ENCODE measurements at places on chromosomes 16 and 17. TPM values are rescaled to one million over a fixed set of nuclear protein-coding genes. Genes with fewer than 3 reads are reported as not detected.
A peak's percentile ranks its signal among the peaks of the same experiment; 100 is the strongest.

Gene GGT6
- polyA plus RNA-seq: 8.6 TPM

Gene PPP1R1B
- polyA plus RNA-seq: 18.1 TPM

- no peak for DNase-seq
Measured at GRCh38 chr16:55498101-55498500, 10.8 kb upstream of the LPCAT2 start.

Gene KRT222
- polyA plus RNA-seq: 0.24 TPM

- DNase-seq: peak; percentile 61
Measured at GRCh38 chr16:1125471-1125870, 27.4 kb upstream of the CACNA1H start.

GRCh38 chr17:48026502-48027321 lies 10.9 kb downstream of the COPZ2 start:
- DNase-seq: peak; percentile 78

DNA sequence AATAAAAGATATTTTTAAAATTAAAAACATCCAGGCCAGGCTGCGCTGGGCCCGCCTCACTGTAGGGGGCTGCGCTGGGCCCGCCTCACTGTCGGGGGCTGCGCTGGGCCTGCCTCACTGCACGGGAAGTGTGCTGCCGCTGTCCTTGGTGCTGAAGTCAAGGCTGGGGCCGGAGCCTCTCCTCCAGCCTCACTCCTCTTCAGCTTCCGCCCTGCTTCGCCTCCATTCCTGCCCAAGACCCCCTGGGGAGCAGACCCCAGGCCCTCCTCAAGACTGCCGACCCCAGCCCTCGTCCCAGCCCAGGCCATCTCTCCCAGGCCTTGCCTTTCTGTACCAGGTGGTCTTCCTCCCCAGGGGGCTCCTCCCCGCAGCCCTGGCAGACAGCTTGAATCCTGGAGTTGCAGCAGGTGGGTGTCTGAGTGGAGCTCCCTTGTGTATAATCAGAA lies 26.2 kb downstream of the ENDOV start:
- DNase-seq: peak; percentile 68

DNA sequence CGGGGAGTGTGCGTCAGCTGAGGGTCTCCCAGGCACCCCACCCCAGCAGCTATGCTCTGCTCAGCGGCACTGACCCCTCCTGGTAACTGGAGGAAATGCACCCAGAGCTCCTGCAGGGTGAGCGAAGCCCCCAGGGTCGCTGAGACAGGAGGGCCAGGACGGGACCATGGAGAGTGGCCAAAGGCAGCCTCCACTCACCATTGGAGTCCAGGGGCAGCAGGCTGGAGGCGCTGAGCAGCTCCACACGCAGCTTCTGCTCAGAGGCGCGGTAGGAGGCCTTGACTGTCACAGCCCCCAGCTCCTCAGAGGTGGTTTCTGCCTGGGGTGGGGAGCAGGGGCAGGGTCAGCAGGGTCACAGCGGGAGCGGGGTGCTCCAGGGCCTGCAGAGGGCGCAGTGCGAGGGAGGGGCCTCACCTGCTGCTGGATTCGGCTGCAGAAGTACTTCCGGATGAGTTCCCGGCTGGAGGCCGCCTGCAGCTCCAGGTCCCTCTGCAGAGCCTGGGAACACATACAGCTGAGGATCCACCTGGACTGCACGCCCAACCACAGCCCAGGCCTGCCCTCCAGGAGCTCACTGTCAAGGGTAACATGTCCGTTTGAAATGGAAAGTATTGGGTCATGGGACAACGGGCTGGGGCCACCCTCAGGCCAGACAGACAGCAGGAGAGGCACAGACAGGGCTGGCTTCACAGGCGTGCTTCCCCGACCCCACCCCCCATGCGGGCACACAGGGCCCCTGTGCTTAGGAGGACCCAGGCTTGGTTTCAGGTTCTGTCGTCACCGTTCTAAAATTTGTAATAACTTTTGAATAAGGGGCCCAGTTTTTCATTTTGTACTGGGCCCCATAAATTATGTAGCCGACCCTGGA lies 13.8 kb downstream of the UNC13D start:
- DNase-seq: no peak

Gene CUEDC1
- 42.7 TPM for polyA plus RNA-seq

DNA sequence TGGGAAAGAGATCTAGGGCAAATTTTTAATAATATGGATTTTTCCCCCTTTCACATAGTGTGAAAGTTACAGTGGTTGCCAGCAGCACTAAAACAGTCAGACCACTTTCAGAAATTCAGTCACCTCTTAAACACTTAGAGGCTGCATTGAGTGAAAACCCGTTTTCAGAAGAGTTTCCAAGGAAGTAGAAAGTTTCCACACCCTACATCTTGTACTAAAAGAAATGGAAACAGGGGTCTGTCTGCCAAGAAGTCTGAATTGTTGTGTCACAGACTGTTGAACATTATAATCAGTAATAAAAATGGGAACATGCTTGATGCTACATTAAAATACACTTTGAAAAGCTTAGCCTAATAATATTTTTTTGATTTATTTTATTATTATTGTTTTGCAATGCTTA lies 278.9 kb upstream of the KCNJ16 start:
- no peak for DNase-seq

DNA sequence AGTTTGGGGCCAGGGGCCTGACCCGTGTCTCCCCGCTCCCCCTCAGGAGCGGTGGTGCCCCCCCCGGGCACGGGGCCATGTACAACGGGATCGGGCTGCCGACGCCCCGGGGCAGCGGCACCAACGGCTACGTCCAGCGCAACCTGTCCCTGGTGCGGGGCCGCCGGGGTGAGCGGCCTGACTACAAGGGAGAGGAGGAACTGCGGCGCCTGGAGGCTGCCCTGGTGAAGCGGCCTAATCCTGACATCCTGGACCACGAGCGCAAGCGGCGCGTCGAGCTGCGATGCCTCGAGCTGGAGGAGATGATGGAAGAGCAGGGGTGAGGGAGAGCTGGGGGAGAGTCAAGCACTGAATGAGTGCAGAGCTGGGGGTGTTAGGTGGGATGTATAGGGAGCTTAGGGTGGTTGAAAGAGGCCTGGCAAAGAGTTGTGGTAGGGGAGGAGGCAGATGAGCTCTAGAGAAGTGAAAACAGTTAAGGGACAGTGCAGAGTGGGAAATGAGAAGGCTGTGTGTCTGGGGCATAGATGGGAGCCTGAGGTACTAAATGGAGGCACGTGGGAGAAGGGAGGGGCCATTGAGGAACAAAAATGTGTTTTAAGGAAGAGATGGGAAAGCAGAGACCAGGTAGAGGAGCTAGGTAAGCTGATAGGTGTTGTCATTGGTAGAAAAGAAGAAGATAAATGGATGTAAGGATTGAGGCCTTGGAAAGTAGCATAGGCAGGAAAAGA lies 4.0 kb downstream of the SRRM2 start:
- DNase-seq: no peak

Gene PRAC2
- polyA plus RNA-seq: not detected

Gene ABCA8
- polyA plus RNA-seq: 1.0 TPM

DNA sequence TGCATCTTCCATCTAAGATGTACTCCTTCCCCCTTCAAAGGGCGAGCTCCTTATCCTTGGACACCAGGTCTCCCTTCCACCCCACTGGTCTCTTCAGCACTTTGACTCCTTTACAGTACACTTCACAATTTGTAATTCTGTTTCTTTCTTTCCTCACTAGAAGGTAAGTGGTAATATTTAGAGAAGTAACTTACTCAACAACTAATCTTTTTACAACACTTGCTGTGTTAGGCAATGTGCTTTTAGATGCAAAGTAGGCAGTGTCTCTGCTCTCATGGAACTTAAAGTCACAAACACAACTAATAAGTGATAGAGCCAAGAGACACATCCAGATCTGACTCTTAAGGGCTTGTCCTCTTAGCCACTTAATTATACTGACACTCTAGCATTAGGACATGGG lies 6.4 kb downstream of the SIAH1 start:
- DNase-seq: no peak

GRCh38 chr17:83160443-83161297 lies 81.3 kb downstream of the METRNL start:
- DNase-seq: no peak

Gene RBFOX1
- polyA plus RNA-seq: 3.4 TPM

Gene KRT33B
- polyA plus RNA-seq: not detected

Gene FAM20A
- polyA plus RNA-seq: 12.3 TPM

DNA sequence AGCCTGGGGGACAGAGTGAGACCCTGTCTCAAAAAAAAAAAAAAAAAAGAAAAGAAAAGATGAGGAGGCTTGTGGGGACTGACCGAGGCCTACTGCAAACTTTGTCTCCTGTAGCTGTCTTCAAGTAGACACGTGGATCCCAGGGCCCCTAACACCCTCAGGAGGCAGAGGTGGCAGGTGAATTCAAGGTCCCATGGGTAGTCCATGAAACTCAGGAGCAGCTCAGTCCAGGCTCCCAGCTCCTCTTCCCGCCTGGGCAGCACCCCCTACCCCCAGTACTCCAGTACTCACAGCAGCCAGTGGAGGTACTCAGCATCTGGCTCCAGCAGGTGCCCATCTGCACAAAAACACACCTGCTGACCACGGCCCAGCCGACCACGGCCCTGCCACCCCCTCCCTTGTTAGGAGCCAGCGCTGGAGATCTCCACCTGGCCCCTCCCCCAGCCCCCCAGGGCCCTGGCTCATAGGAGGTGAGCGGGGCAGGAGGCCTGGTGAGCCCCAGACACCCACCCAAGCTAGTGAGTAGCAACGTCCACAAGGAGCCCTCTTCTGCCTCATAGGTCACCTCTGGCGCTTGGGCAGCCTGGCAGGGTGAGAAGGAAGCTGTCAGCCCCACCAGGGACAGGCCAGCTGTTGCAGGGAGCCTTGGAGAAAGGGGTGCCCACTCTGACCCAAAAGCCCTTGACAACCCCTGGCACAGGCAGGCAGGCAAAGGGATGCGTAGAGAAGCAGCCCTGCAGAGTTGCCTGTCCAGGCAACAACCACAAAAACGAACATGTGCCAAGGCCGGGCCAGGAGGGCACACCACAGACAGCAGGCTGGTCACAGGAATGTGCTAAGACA lies 3.8 kb downstream of the MRPL38 start:
- DNase-seq: no peak

Gene CCT6B
- polyA plus RNA-seq: 6.1 TPM

GRCh38 chr16:13052431-13052830 lies 151.0 kb downstream of the SHISA9 start:
- no peak for DNase-seq

Gene KRT31
- polyA plus RNA-seq: not detected

DNA sequence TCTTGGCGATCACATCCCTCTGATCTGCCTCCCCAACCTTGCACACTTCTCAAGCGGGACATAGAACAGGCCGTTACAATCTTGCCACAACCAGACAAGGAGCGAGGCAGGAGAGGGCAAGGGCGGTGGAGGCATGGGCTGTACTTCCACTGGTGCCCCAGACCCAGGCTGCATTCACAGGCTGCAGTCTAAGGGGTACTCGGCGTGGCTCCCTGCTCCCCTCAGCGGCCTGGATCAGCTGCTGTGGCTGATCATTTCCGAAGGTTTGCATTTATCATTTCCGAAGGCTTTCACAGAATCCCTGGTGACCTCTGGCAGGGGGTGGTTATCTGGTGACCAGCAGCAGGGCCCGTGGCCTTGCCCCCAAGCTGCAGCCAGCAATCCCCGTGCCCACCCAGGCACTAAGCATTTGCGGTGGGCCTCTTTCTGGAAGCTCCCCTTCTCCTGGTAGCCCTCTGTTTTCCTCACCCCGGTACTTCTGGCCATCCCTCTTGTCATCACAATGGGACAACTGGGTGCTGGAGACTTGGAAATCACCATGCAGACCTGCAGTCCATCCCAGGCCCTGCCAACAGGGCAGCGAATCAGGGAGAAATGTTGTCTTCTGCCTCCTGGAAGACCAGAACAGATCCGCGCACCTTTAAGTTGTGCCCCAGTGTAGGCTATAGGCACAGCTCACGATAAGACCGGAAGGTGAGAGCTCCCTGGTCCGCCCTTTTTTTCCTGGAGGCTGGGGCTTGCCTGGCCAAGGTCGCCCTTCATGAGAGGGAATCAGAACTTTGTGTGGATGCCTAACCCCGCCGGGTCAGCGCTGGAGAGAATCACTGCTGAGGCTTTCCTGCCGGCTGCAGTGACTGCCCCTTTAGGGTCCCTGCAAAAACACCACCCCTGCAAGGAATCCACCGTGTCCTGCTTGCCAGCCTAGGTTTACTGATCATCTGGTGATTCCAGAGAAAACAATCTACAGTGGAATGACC lies 1739.1 kb downstream of the TP53TG3F start:
- DNase-seq: no peak

DNA sequence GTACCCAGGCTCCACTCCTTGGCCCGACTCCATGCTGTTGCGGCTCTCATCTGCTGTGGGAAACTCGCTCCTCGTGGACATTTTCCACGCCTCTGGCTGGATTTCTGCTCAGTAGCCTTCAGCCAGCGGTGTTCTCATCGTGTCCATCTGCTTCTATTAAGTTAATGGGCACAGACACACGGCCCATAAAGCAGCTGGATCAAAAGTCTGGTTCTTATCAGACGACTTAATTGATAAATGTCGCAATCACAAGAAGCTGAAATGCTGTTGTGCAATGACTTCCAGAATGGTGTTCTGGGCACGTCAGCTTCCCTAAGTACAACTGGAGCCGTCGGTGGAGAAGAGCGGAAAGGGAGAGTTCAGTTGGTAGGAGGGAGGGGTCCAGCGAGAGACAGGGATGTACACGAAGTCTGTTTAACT lies 211.7 kb upstream of the CHMP6 start:
- DNase-seq: no peak

GRCh38 chr17:3953542-3953941 lies 10.7 kb downstream of the ATP2A3 start:
- no peak for DNase-seq

GRCh38 chr17:68682903-68683302 lies 81.7 kb upstream of the FAM20A start:
- DNase-seq: no peak

DNA sequence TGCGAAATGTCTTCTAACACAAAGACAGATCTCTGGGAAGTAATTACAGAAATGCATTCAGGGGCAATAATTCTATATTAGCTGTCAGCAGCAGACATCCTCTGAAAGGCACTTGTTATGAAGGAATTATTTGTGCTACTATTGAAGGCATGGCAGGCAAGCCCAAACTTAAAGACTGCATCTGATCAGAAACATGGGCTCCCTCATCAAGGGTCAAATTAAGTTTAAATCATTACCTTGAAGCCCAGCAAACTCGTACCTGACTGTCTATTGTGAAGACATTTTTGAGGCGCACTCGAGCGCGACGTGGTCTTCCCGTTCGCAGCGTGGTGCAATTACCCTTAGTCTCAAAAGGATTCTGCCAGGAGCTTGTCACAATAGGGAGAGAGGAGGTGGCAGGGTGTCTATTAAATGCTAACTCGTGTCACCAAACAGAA lies 110.6 kb downstream of the ZNF423 start:
- no peak for DNase-seq

Gene ITGAX
- polyA plus RNA-seq: 0.69 TPM

DNA sequence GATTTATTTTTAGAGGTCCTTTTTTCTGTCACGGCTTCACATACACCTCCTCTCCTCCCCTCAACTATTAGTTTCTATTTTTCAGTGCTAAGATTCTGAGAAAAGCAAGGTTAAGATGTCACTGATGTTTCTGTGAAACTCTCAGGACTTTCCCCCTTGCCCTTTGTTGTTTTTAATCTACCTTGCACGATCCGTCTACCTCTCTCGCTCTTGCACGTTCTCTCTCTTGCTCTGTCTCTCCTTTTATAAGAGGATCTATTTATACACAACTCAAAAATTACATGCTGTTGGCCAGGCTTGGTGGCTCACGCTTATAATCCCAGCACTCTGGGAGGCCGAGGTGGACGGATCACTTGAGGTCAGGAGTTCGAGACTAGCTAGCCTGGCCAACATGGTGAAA lies 43.6 kb downstream of the RPA1 start:
- DNase-seq: no peak

All from right renal cortex interstitium (tissue), 3 donors.